Uterus (tissue), 4 donors: ENCODE measurements at places on chromosomes 16 and 17. TPM values are rescaled to one million over a fixed set of nuclear protein-coding genes. Genes with fewer than 3 reads are reported as not detected.

Gene SLC5A2
- total RNA-seq: 2.4 TPM

Gene PTX4
- total RNA-seq: not detected

- DNase-seq: no peak
Measured at GRCh38 chr16:84597528-84597896, 20.4 kb downstream of the COTL1 start.

GRCh38 chr17:59415397-59415796 lies 83.9 kb downstream of the YPEL2 start:
- no peak for DNase-seq

DNA sequence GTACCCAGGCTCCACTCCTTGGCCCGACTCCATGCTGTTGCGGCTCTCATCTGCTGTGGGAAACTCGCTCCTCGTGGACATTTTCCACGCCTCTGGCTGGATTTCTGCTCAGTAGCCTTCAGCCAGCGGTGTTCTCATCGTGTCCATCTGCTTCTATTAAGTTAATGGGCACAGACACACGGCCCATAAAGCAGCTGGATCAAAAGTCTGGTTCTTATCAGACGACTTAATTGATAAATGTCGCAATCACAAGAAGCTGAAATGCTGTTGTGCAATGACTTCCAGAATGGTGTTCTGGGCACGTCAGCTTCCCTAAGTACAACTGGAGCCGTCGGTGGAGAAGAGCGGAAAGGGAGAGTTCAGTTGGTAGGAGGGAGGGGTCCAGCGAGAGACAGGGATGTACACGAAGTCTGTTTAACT lies 211.7 kb upstream of the CHMP6 start:
- peak; percentile 85 for DNase-seq
